ENCODE measurements at places on chromosomes 6 and 20. TPM values are rescaled to one million over a fixed set of nuclear protein-coding genes. Genes with fewer than 3 reads are reported as not detected.

Gene STK4
- 26.7 TPM for total RNA-seq

Gene DNMT3B
- total RNA-seq, result 0.36 TPM

Gene OXT
- not detected for total RNA-seq

Gene LAMA2
- 131 TPM for total RNA-seq

Gene IRAK1BP1
- total RNA-seq, result 6.6 TPM
